ENCODE measurements at places on chromosomes 1 and 21. TPM values are rescaled to one million over a fixed set of nuclear protein-coding genes. Genes with fewer than 3 reads are reported as not detected.

The ADAM30 gene
- polyA plus RNA-seq: not detected

The AMY1C gene
- polyA plus RNA-seq: not detected

The FABP3 gene
- 6,193 TPM for polyA plus RNA-seq

The PLEKHN1 gene
- polyA plus RNA-seq: 0.14 TPM

The VANGL2 gene
- polyA plus RNA-seq: 4.7 TPM

The PLA2G2F gene
- not detected for polyA plus RNA-seq

The FMO2 gene
- 41.0 TPM for polyA plus RNA-seq

The FCRL6 gene
- 0.11 TPM for polyA plus RNA-seq

The S100A7 gene
- not detected for polyA plus RNA-seq

The ETV3 gene
- 6.5 TPM for polyA plus RNA-seq

The DFFA gene
- 17.0 TPM for polyA plus RNA-seq

The GNG4 gene
- 0.11 TPM for polyA plus RNA-seq

The S100A2 gene
- polyA plus RNA-seq: 3.7 TPM

The ECM1 gene
- polyA plus RNA-seq: 24.1 TPM

The HPCA gene
- 0.07 TPM for polyA plus RNA-seq

The LRRC71 gene
- polyA plus RNA-seq: 0.18 TPM

The HSD3B1 gene
- not detected for polyA plus RNA-seq

The SHISAL2A gene
- polyA plus RNA-seq: not detected

The GPBP1L1 gene
- polyA plus RNA-seq: 47.9 TPM

The MYOC gene
- polyA plus RNA-seq: 8.3 TPM

The ZSWIM5 gene
- polyA plus RNA-seq: 0.68 TPM

The SH2D1B gene
- polyA plus RNA-seq: 0.05 TPM

The SLC22A15 gene
- 3.5 TPM for polyA plus RNA-seq

The AVPR1B gene
- 0.07 TPM for polyA plus RNA-seq

The WNT9A gene
- polyA plus RNA-seq: 0.63 TPM

The AUNIP gene
- not detected for polyA plus RNA-seq

The SLFNL1 gene
- 0.16 TPM for polyA plus RNA-seq

The NUAK2 gene
- 0.86 TPM for polyA plus RNA-seq

The SMPDL3B gene
- polyA plus RNA-seq: 0.11 TPM

The LCE2A gene
- polyA plus RNA-seq: not detected

The NUP210L gene
- polyA plus RNA-seq: not detected

The RHD gene
- 0.16 TPM for polyA plus RNA-seq

The CD244 gene
- polyA plus RNA-seq: 0.29 TPM

The DMBX1 gene
- polyA plus RNA-seq: not detected

The CSRP1 gene
- polyA plus RNA-seq: 121 TPM

The LEMD1 gene
- not detected for polyA plus RNA-seq

The GSTM1 gene
- 38.9 TPM for polyA plus RNA-seq

The CD2 gene
- 0.59 TPM for polyA plus RNA-seq

The MXRA8 gene
- 39.5 TPM for polyA plus RNA-seq

The EFNA1 gene
- polyA plus RNA-seq: 28.8 TPM

The OLIG2 gene
- polyA plus RNA-seq: not detected

The REN gene
- polyA plus RNA-seq: 1.0 TPM

The LAPTM5 gene
- polyA plus RNA-seq: 14.4 TPM

The TNNI3K gene
- polyA plus RNA-seq: 56.5 TPM

The PAPPA2 gene
- 0.18 TPM for polyA plus RNA-seq

The TPR gene
- polyA plus RNA-seq: 17.8 TPM

The OR2W3 gene
- polyA plus RNA-seq: not detected

The SLC1A7 gene
- polyA plus RNA-seq: 0.57 TPM
